ENCODE measurements at places on chromosomes 7 and 10.

DNA sequence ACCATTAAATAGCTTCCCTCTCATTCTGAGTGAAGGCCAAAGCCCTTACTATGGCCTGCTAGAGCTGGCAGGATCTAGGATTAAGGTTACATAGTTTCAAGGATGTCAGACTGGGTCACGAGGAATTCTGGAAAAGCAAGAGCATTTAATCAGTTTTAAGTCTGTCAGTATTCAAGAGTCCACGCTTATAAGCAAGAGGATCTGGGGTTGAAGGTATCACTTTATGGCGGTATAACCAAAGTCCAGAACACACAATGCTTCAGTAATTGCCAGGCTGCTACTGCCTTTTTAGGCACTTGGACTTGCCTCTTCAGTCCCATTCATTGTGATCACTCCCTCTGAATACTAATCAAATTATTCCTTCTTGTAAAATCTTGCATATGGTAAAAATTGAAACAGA is 101.0 kb downstream of the HBP1 start:
- DNase-seq: no peak

- no peak for DNase-seq
Measured at GRCh38 chr7:130371046-130371445, 9.2 kb upstream of the CPA1 start.

DNA sequence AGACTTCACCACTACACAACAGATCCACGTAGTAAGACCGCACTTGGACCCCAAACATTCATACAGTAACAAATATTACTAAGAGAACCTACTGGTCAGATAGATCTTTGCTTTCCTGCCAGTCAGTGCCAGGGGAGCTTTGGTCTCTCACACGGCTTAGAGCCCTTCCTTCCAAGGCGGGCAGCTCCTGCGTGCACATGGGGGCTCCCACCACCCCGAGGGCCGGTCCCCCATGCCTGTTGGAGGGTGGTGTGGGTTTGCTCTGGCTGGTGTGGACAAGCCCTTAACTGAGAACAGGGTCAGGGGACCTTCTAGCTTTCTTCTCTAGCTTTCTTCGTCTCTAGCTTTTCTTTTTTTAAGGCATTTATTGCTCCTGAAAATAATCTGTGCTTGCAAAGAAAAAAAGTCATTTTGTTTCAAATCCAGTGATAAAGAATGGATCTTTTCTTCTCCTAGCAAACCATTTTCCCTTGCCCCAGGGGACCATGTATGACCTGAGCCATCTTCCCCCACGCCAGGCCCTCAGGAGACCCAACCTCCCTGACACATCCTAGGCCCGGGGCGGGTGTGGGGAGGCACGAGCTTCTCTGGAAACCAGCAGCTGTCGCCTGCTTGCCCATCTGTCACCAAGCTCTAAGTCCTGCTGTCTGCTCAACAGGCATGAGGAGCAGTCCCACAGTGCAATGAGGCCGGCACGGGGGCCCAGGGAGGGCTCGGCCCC is 591.1 kb downstream of the PTPRN2 start:
- DNase-seq: no peak

DNA sequence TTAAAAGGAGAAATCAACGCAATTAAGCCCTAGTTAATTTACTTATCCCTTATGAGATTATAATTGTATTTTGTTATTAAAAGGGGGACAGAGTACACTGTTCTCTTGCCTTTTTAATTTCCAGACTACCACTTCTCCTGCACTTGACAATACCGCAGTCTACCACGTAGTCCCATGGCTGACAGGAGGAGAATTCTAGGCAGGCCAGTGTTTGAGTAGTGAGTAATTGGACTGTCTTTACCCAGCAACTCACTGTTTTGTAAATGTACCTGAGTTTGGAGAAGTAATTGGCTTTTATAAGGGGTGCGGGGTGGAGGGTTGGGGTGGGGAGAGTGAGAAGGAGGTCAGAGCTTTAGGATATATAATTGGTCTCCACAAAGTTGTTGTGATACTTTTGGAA is 85.4 kb downstream of the CFTR start:
- DNase-seq: no peak
